Activated CD4-positive, alpha-beta memory T cell treated with anti-CD3 and anti-CD28 coated beads for 36 hours (primary cell): ENCODE measurements at places on chromosomes 16 and 17. TPM values are rescaled to one million over a fixed set of nuclear protein-coding genes. Genes with fewer than 3 reads are reported as not detected.

The OTOP3 gene
- total RNA-seq, result not detected

The SUMO2 gene
- total RNA-seq, result 612 TPM

The MYH1 gene
- total RNA-seq, result not detected

The TMEM98 gene
- total RNA-seq, result 1.1 TPM

The GINS2 gene
- total RNA-seq, result 66.9 TPM

The FSCN2 gene
- total RNA-seq, result 0.33 TPM

The CD300H gene
- not detected for total RNA-seq

DNA sequence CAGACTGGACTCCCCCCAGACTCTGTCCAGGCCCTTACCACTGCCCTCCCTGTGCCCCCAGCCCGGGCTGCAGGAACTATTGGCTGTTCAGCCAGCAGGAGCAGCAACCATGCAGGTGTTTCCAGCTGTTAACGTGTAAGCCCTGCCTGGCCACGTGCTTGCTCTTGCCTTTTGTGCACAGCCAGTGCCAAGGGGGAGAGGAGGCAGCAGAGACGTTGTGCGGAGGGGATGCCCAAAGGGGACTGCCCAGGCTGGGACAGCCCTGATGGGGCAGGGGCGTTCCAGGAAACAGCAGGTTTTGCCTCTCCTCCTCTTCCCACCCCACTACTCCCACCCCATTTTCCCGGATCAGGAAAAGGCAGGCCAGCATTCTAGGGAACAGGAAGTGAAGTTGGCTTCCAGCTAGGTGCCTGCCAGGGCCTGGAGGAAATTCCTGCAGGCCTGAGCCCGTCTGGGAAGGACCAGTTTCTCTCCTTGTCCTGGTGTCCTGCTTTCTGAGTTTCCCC, 16.7 kb upstream of the LASP1NB start:
- no peak for DNase-seq

DNA sequence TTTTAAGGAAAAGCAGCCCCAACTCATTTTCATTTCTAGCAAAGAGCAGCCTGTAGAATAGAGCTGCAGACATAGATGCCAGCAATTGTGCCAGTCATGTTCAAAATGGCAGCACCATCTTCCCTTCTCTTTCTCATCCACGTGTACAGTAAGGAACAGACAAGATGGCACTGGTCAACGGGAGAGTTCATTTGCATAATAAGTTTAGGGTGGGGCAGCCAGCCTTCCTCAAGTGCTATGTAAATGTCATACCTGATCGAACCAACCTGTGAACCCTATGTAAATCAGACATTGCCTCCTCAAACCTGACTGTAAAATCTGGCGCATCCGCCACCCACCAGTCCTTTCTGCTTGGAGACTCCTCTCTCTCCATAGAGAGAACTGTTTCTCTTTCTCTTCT, 150.0 kb upstream of the CDH13 start:
- no peak for DNase-seq

GRCh38 chr16:2447920-2448583, 11.9 kb upstream of the TEDC2 start:
- DNase-seq, result no peak

DNA sequence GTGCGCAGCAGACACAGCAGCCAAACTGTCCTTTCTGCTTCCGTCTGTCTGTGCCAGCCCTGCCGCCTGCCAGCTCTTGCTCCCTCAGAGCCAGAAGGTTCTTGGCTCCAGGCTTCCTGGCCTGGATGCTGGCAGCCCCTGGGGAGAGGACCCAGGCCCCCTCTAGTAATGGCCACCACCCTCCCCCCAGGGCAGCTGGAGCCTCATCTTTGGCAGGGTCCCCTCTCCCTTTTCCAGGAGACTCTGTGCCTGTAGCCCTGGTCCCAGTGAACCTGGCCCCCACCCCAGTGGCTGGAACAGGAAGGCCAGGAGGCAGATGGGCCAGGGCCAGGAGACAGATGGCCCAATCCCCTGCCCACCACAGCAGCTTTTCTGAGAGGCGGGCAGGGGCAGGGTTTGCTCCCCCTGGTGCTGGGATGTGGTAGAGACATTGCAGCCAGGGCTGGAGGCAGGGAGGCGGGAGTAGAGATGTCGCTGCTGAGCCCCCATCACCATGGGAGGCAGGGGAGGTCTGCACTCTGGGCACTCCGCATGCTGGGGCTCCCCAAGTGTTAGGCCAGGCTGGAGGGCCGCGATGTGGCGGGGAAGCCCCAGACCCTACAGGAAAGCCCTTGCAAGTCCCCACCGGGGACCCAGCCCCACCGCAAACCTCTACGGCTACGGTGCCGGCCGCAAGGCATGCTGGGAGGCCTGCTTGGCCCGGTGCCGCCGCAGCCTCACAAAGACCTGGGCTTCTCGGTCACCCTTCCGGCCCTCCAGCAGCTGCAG, 16.7 kb downstream of the UNC13D start:
- DNase-seq, result peak; percentile 79

- DNase-seq, result no peak
Observed at GRCh38 chr17:4426499-4427208, 7.1 kb upstream of the SPNS3 start.

GRCh38 chr16:2852731-2853507, 5.1 kb downstream of the PRSS22 start:
- no peak for DNase-seq

DNA sequence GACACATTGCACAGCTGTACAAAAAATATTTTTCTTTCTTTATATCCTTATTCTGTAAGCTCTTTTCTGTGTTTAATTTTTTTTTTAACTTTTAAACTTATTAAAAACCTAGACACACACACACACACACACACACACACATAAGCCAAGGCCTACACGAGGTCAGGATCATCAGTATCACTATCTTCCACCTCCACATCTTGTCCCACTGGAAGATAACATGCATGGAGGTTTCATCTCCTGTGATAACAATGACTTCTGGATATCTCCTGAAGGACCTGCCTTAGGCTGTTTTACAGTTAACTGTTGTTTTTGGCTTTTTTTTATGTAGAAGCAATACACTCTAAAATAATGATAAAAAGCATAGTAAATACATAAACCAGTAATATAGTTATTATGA, 71.2 kb downstream of the TNRC6C start:
- DNase-seq, result no peak

DNA sequence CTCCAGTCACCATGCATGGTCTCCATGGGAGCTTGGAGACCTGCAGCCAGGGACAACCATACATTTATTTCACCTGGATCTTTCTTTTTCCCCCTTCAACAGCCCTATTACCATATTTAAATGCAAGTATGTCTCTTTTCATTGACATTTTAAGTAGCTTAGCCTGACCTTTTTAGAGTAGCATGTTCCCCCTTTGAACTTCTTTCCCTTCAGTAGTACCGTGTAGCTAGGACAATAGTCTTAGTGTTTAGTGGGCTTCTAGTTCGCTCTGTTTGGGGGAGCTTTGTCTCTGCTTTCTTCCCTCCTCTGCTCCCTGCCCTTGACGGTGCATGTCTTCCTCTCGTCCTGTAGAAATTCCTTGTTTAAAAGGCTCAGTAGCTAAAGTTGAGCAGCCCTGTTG, 94.6 kb downstream of the CCDC182 start:
- DNase-seq, result no peak

GRCh38 chr16:75632857-75633256, 9.8 kb upstream of the ADAT1 start:
- DNase-seq, result no peak

DNA sequence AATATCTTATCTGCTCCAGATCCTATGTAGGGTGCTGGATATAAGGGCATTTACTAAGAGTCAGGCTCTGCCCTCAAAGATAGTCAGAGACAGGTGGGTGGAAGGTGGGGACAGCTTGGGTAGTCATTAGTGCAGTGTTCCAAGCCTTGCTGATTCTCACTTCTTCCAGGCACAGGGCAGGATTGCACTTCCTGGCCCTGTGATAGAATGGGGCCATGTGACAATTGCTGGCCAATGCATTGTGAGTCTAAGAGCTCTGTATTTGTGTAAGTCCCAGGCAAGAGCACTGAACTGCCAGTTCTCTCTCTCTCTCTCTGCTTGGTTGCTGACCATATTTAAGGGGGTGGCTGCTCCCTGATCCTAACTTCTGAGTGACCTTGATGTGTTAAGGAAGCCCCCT, 112.1 kb downstream of the C16orf78 start:
- no peak for DNase-seq

- DNase-seq, result peak; percentile 88
Observed at GRCh38 chr16:2474877-2475412, at the start of gene TBC1D24. Gene TBC1D24 (plus strand): TSS chr16:2475127. CDS start chr16:2496149, 21,022 bp downstream.

DNA sequence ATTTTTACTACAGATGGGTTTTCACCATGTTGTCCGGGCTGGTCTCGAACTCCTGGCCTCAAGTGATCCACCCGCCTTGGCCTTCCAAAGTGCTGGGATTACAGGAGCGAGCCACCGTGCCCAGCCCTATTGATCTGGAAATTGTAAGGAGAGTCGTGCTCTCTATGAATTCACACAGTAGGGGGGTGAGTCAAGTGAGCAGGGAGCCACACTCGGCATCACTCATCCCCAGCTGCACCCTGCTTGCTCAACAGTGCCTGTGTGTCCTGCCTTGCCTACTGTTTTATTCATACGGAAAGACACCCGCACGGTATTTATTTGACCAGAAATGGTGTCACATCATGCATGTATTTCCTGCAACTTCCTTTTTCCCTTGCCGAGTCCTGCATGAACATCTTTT, 157.2 kb upstream of the FOXF1 start:
- no peak for DNase-seq

- peak; percentile 91 for DNase-seq
Observed at GRCh38 chr17:79728169-79728907, 2.4 kb upstream of the ENPP7 start.

DNA sequence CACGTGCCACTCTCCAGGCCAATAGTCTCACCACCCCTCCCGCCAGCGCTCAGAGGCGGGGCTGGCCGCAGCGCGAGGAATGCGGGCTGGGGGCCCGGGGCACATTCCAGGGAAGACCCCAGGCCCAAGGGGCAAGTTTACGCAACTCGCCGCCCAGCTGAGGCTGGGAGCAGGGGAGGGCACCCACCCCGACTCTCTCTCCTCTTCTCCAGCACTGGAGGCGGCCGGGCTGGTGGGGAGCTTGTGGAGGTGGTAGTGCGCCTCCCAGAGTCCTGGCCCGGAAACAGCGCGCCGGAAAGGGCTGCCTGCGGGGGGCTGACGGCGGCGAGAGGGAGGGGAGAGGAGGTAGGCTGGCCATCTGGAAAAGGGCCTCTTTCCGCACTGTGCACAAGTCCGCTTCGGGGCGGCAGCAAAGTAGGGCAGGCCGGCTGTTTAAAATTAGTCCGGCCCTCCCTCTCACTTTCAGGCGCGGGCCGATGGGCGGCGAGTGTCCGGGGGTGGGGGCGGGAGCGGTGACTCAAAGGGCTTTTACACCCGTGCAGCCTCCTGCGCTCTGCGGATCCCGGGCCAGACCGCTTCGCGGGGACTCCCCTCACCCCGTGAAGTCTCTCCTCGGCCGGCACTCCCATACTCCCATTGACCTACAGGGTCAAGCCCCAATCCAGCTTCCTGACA, 1.1 kb downstream of the FHOD1 start:
- DNase-seq, result peak; percentile 76

- peak; percentile 28 for DNase-seq
Observed at GRCh38 chr17:36608794-36609497, 7.6 kb downstream of the MRM1 start.

DNA sequence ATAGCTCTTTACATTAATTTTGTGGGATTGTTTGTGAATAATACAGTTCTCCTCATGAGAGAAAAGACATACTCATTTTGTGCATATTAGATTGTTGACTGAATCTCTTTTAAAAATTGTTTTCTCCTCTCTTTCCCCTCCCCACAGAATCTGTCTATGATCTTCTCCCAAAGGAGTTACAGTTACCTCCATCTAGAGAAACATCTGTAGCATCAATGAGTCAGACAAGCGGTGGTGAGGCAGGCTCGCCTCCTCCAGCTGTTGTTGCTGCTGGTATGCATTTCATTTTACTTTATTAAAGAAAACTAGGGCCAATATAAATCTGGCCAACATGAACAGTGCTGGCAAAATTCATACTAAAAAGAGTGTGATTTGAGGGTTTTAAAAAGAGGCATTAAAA, 60.5 kb downstream of the NFAT5 start:
- DNase-seq, result no peak

DNA sequence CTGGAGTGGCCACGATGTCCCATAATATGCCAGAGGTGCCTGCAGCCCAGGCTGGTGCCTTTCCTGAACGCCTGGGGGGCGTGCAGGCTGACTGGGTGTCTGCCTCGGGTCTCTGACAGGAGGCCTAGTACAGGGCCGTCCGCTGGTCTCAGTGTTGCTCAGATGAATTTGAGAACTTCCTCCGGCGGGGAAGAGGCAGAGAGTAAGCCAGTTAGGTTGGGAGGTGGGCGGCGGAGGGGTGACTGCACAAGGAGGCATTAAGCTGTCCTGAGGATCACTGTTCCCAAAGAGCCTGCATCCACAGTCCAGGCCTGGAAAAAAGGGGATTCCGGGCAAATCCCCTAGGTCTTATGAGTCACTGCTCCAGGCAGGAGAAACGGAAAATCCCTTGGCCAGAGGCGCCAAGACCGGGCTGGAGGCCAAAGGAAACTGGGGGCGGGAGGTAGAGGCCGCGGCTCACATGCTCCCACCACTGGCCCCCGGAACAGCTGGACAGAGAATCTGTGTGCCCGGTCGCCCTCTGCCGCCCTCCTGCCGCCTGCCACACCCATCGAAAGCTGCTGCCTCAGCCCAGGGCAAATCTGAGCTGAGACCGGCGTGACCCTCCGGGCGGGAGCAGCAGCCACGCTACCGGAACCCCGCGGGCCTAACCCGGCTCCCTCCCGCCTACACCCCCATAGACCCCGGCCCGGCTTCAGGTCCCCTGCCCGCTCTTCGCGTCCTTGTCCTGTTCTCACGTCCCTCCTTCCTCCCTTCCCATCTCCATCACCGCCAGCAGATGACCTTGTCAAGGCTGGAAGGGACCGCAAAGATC, 1.2 kb downstream of the TRIM47 start:
- peak; percentile 52 for DNase-seq

DNA sequence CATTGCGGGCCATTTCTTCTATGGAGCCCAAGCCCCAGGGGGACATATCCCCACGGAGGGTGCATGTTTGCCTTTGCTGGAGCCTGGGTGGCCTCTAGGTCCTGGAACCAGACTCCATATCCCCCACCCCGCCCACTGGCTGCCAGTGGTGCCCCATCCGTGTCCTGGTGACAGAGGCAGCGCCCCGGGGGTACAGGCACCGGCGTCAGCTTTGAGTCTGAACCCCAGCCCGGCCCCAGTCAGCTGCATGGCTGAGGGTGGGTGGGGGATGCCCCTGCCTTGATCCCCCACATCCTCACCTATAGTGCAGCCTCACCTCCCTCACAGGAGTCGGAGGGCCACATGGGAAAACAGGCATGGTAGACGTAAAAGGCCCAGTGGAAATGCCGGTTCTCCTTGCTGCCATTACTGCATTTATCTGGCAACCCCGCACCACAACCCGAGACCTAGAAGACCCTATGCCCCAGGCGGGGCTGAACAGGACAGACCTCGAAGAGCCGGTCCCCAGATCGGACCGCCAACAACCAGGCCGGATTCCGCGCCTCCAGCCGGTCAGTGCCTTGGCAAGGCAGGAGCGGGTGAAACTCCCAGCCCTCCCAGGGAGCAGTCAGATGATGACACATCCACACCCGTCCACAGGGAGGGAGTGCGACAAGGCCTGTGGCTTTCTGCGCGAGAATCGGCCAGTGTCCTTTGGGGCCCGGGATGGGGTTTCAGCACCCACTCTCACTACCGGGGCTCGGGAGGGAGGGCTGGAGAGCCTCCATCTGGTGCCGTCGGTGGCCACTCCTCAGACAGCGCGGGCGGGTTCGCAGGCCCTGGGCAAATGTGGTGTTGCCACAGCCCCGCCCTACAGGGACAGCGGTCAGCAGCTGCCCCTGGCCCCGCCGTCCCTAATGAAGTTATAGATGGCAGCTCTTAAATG, 11.9 kb upstream of the SSTR5 start:
- DNase-seq, result no peak

GRCh38 chr16:53744449-53744848, 40.5 kb downstream of the FTO start:
- DNase-seq, result peak; percentile 41
